Activated CD4-positive, alpha-beta T cell treated with anti-CD3 and anti-CD28 coated beads for 36 hours (primary cell): ENCODE measurements at places on chromosomes 16 and 17.

DNA sequence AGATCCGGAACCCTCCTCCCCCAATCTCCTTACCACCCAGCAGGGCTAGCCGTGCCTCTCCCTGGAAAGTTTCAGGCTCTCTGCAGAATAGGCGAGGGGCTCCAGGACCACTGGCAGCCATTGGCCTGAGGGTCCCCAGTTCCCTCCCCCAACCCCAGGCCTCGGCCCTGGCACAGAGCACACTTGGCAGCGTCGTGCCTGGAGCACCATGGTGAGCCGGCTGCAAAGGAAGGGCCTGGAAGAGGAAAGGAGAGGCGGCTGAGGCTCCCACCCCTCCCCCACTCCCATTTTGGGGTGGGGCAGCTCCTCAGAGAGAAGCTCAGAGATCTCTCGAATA lies 369 bp upstream of the BTBD17 start:
- no peak for DNase-seq

DNA sequence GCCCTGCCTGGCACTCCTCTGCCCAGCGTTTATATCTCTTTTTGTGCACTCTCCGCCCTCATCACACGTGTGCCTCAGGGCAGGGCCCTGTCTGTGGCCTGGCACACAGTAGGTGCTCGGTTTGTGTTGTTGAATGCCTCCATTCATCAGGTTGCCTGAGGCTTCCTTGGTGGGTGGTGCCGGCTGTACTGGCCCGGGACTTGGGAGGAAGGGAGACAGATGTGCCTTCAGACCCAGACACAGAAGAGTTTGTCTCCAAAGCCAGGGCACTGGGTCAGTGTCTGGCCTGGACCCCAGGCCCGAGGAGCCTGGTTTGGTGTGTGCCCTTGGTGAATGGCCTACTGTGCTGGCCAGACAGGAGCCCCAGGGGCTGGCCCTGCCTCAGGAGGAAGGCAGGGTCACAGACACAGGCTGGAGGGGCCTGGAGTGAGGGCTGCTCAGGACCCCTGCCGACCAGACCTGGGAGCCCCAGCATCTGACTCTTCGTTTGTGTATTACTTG lies 71.6 kb downstream of the RAI1 start:
- no peak for DNase-seq

- DNase-seq, result peak; percentile 39
These were observed 546 bp downstream of the SNN start for GRCh38 chr16:11668623-11669379.

DNA sequence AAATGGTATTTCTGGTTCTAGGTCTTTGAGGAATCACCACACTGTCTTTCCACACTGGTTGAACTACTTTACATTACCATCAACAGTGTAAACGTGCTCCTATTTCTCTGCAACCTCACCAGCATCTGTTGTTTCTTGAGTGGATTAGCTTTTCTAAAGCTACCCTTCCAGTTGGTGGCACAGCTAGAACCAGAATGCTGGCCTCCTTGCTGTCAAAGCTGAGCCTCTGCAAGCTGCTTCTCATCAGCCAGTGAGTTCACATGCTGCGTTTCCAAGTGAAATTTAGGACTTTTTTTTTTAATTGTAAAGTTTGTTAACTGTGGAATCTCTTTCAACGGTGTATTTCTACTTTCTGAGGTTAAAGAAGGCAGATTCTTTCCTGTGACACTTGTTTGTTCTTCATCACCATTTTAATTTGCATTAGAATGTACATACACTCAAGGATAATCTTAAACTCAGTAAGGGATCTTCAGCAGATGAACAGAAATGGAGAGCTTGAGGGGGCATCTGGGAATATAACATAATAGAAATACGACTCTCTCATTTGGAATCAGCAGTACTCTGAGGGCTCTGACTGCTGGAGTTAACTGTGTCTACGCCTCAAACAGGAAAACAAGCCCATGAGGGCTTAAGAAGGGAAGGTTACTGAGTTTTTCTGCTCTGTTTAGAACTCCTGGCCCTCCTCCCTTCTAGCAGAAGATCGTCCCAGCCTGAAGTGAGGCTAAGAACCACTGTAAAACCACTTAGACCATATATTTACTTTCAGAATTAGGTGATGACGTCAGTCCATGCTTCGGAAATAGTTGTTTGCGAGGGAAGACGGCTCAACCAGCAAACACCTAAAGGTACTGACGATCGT lies 148.4 kb upstream of the FAM20A start:
- no peak for DNase-seq

DNA sequence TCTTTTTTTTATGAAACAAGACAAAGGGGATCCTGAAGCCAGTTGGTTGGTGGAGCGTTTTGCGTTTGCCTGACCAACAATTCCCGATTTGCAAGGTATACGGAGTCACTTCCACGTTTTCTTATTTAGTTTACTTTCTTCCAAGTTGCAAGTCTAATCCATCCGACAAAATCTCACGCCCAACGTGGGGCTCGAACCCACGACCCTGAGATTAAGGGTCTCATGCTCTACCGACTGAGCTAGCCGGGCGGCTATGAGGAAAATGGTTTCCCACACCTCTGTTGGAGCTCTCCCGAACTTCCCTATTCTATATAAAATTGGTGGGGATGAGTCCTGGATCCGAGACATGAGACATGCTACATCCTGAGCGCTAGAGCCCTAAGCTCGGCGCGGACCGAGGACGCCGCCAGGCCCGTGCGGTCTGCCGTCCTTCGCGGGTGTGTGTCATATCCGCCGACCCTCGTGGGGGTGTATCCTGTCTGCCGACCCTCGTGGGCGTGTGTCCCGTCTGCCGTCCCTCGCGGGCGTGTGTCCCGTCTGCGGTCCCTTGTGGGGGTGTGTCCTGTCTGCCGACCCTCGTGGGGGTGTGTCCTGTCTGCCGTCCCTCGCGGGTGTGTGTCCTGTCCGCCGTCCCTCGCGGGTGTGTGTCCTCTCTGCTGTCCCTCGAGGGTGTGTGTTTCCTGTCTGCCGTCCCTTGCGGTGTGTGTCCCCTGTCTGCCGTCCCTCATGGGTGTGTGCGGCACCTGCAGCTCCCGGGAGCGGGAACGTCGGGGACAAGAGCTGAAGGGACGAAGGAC lies 22.6 kb downstream of the ZNF213 start:
- peak; percentile 77 for DNase-seq

DNA sequence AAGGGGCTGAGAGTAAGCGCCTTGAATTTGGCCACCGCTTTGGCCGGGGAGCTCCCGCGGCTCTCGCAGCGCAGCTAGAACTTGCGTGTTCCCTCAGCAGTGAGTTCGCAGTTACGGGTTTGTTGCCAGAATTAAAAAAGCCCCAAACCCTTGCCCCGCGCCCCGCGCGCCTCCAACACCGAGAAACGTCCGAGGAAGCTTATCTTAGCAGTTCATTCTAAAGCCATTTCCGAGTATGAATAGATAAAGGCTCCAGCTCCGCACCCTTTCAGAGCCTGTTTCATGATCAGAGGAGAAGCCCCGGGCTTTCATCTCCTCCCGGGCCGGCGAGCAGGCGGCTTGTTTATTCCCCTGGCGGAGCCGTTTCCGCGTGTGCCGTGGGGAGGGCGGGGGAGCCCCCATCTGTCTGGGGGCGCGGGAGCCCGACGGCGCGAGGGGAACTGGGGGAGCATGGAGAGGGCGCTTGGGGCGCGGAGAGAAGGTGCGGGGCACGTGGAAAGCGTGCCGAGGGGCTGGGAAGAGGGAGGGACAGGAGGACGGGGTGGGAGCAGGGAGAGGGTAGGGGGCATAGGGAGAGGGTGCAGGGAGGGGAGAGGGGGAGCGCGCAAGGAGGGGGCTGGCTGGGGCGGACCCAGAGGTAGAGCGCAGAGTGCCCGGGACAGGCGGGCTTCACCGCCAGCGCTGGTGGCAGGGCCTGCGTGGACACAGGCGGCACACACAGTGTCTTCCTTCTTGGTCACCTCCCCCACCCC lies 9.9 kb downstream of the TBX4 start:
- DNase-seq, result peak; percentile 18

- no peak for DNase-seq
These were observed 195.4 kb downstream of the CDH11 start for GRCh38 chr16:64926476-64926875.

DNA sequence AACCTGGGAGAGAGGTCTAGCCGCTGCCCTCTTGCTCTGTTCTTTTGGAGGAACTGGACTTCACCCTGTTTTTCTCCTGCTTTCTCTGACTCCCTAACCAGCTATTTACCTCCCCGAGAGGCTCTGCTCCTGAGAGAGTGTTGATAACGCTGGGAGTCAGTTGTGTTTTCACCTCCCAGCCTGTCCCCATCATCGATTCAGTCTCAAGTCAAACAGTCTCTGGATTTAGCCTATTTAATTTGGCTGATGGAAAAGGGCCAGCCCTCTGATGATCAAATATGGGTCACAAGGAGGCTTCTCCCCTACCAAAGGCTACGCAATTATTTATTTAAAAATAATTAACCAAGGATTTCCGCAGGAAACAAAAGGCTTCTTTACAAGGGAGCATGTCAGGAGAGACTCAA lies 31.8 kb downstream of the HNF1B start:
- no peak for DNase-seq
